ENCODE measurements at places on chromosomes 5 and 9.
A peak's percentile ranks its signal among the peaks of the same experiment; 100 is the strongest.

GRCh38 chr5:61245936-61246335, 83.7 kb upstream of the SMIM15 start:
- no peak for DNase-seq

GRCh38 chr5:35438786-35439185, 178.9 kb upstream of the SPEF2 start:
- peak; percentile 10 for DNase-seq

DNA sequence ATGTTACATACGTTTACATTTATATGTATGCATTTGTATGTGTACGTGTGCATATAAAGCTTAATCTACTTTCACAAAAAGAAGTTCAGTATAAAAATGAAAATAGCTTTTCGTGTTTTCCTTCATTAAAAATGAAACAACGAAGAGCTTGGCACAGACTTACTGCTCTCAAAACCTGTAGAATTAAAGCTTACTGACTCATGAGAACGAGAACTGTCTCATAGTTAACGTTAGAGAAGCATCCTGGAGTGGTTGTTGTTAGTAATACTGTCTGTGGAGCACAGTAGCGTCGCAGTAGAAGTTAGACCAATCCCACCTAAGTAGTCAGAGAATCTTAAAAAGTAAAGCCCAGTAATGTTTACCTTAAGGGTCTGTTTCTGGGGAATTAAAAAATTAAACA, 1.3 kb downstream of the MAT2B start:
- peak; percentile 32 for DNase-seq

DNA sequence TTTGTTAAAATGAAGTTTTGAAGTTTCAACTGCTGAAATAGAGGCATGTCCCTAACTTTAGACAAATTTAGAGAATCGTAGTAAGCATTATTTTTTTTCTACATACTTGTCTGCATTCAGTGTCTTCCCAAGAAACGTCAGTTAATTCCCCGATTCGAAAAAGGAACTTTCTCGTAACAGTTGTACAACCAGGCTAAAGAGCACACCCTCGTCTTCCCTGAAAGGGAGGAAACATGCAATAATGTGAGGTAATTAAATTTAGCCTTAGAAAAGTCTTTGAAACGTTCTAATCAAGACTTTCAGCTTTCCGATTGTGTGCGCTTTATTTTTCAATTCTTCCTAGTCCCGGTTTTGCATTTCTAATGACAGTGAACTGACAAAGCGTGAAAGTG, 374 bp upstream of the SLC1A3 start:
- no peak for DNase-seq

All from AG20443 (cell line).